Hematopoietic multipotent progenitor cell (in vitro differentiated cells): ENCODE measurements at places on chromosomes 1 and 21. TPM values are rescaled to one million over a fixed set of nuclear protein-coding genes. Genes with fewer than 3 reads are reported as not detected.

DNA sequence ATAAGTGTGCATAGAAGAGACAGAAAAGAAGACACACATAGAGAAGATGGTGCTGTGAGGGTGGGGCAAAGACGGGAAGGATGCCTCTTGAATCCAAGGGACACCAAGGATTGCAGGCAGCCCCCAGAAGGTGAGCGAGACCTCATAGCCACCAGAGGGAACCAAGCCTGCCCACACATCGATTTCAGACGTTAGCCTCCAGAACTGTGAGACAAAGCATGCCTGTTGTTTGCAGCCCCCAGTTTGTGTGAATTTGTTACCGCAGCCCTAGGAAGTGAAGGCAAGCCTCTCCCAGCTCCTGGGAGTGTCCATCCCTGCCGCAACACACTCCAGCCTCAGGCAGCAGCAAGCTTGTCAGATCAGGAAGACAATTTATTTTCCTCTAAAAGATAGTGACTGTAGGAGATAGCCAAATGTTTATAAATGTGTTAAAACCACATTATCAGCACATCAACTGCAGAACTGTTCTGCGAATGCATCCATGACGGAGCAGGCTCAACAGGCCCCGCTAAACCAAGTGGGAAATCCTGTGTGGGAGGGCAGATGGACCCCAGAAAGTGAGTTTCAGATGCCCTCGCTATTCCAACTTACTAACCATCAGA is 543.3 kb downstream of the MATN1 start:
- DNase-seq, result no peak

- DNase-seq, result no peak
These were observed 1.5 kb downstream of the SPATC1L start for GRCh38 chr21:46182548-46183336.

GRCh38 chr1:226209307-226210059 is 14.0 kb upstream of the MIXL1 start:
- no peak for DNase-seq

DNA sequence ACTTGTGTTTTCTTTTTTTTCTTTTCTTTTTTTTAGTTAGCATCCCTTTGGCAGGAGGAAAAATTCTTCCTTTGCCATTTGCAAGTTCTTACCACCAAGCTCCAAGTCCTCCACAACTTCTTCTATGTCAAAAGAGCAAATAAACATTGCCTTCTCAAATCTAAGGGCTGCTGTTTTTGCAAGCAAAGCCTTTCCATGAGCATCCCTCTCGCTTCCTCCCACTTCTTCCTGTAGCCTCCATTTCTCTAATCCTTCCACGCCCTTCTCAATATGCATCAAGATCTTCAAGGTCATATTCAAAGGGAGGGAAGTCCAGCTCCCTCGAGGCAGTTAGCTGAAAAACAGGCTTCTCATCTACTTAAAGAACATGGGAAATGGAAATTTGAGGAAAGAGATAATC is 147.1 kb downstream of the ADSS2 start:
- DNase-seq, result no peak

DNA sequence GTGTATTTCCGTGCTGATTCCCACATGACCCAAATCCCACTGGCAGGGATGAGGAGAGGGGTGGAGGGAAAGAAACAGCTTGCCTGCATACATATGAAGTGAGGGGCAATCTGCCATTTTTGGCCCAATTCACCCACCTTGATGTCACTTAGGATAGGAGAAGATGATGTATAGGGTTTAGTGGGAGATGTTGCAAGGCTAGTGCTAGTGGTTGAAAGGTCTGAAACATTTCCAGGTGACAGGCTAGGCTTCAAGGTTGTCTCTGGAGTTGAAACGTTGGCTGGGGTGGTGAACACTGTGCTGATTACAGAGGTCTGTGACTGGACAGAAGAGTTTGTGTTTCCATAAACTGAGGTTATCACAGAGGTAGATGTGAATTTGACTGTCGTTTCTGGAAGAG is 12.1 kb downstream of the CD34 start:
- DNase-seq, result no peak

GRCh38 chr1:116544588-116545358 is 26.1 kb downstream of the CD58 start:
- no peak for DNase-seq

DNA sequence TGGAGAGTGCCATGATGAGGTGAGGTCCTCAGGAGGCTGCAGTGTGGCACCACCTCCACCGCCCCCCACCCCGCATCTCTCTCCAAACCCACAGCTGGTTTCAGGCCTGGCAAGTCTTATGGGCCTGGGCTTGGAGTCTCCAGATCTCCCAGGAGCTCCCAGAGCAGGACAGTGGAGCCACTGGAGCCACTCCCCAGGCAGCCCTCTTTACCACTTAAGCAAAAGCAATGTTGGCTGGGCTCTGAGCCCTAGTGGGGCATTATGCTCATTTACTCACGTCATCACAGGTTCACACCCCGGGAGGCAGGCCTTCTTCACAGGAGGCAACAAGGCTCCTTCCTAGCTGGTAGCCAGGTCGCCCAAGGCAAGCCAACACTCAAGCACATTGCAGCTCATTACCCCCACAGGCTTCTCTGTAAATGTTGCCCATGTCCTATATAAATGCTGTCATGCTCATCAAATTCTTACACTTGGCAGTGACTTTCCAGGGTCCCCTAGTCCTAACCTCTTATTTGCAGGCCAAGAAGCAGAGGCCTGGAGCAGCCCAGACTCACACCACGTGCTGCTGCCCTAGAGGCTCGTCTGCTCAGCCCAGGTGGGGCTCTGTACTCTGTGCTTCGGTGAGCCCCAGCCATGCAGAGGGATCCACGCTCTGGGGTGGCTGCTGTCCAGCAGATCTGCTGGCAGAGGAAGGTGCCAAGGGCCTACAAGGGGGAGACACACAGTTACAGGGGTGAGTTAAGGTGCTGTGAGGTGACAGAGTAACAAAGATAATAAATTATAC is 459.3 kb downstream of the MATN1 start:
- no peak for DNase-seq

DNA sequence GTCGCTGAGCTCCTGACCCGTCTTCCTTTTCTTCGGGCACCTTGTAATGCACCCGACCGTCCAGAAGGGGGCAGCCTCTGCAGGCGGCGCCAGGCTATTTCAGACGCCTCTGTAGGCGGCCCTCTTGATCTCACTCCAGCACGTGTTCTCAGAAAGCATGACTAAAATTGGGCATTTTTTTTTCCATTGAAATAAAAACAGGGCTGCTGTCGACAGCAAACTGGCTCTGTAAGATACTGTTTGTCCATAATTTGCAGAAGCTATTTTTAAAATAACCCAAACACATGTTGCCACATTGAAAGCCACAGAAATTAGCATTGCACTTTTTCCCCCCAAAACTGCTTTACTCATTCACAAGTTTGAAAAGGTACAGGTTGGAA is 78.0 kb downstream of the STUM start:
- peak; percentile 56 for DNase-seq

DNA sequence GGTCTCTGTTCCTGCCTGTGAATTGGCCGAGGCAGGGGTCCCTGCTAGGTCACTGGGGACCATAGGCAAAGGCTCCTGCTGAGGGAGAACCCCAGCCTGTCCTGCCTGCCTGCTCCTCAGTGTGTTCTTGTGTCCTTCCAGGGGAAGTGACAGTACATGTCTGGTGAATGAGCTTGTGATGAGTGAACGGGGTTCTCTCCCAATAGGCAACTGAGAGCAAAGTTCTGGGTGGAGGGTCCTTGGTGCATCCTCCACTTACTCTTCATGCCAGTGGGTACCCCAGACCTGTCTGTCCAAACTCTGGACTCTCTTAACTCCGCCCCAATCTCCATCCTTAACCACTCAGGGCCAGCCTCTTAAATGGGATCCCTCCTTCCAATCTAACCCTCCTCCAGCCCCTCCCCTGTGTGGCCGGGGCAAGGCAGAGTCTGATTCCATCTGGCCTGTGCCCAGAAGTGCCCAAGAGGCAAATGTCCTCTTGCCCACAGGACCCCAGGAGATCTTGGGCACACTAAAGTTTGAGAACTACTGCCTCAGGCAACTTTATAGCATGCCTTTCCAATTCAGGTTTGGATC is 2.0 kb downstream of the XKR8 start:
- no peak for DNase-seq

NR1I3 gene
- total RNA-seq, result not detected

SMIM12 gene
- total RNA-seq, result 40.7 TPM
